Stimulated activated CD4-positive, alpha-beta T cell treated with anti-CD3 and anti-CD28 coated beads, Interleukin-15, amount 100 ng/mL, for 1 hour (primary cell): ENCODE measurements at places on chromosomes 7 and 10.

DNA sequence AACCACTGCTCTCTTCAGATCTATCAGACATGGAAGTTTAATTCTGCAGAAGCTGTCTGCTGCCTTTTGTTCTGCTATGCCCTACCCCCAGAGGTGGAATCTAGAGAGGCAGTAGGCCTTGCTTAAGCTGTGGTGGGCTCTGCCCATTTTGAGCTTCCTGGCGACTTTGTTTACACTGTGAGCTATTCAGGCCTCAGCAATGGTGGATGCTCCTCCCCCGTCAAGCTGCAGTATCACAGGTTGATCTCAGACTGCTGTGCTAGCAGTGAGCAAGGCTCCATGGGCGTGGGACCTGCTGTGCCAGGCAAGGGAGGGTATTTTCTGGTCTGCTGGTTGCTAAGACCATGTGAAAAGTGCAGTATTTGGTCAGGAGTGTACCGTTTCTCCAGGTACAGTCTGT lies 45.1 kb upstream of the CDK14 start:
- no peak for DNase-seq

DNA sequence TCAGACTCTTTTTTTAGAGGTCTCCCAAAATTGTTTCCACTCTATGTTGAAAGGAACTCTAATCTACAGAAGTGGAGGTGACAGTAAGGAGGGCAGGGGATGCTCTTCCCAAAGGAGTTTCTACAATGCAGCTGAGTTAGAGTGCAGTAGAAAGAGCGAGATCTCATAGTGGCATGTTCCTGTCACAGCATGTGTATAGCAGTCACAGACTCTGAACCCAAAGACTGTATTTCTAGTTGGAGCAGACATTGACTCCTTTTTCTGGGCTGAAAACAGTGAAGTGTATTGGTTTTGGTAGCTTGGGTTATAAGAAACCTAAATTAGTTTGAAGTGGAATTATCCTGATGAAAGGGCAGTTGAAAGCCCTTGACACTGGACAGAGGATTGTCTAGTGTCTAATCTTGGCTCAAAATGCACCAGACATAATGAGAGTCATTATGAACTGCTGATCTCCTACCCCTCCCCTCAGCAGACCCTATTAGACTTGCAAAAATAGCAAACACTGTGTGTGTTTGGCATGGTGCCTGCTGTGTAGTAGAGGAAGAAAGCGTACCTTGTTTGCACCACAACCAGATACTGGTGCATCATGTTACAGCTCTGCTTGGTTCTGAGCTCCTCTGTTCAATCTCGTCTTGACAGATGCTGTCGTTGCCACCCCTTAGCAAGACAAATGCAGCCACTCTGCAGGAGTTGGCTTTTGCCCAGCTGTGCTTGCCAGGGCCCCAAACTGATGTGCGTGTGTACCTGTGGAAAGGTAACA lies 336.0 kb downstream of the AUTS2 start:
- DNase-seq = no peak

DNA sequence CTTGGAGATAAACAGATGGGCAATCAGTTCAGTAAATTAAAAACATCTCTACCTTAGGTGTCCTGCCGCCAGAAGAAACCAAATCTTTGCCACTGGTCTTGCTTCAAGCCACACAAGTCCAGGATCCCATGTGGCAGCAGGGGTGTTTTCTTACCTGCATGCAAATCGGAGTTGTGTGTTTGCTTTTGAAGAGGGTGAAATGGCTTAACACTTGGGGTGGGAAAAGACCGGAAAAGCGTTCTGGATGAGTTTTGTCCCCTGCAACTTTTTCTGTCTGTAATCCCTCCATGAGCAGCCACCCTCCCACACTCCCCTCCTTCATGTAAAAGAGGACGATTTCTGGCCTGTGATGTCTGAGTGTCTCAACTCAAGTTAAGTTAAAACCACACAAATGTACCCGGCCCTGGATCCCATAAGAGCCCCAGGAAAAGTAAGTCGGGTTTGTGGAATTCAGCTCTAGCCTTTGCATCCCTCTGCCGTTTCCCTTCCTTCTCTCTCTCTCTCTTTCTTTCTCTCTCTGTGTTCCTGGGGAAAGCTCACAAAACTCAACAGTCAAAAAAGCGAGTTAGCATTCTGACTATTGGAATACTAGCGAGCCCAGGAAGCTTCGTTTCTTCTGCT lies 178.5 kb downstream of the TCF7L2 start:
- no peak for DNase-seq

- DNase-seq = no peak
Measured at GRCh38 chr7:66054063-66054462, 21.6 kb upstream of the ASL start.

GRCh38 chr7:139976055-139976837 lies 86.5 kb downstream of the PARP12 start:
- DNase-seq = no peak

- DNase-seq = no peak
Measured at GRCh38 chr7:38927751-38928150, 18.8 kb upstream of the VPS41 start.

DNA sequence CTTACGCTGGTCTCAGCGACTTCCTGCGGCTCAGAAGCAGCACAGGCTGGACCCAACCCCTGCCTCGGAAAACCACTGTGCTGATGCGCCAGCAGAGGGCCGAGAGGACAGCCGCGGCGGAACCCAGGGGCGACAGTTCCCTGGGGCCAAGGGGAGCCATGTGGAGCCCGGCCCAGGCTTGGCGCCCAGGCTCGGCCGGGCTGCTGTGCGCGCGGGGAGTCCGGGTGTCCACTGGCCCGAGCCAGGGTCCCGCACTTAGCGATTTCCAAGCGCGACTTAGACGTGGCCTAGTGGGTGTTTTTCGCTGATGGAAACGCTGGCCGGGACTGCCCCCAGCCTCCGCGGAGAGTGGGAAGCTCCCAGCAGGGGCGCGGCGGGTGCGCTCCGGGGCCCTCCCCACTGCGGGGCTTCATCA lies 18.6 kb upstream of the ZNF32 start:
- DNase-seq = no peak

DNA sequence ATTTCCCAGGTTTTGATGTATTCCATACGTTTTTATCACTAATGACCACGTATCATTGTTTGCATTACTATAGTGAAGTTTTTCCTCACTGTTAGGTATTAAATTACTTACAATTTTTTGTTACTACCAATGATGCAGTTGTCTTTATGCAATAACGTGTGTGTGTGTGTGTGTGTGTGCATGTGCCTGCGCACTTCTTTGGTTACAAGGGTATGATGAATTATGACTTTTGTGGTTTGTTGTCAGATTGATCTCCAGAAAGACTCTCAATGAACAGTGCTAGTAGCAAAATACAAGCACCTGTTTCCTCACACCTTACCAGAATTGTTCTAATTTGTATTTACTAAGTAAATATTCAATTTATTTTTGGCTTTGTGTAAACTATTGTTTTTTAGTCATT lies 51.5 kb downstream of the MCMBP start:
- no peak for DNase-seq

- no peak for DNase-seq
Measured at GRCh38 chr7:102321351-102322201, 34.7 kb downstream of the SPDYE6 start.

DNA sequence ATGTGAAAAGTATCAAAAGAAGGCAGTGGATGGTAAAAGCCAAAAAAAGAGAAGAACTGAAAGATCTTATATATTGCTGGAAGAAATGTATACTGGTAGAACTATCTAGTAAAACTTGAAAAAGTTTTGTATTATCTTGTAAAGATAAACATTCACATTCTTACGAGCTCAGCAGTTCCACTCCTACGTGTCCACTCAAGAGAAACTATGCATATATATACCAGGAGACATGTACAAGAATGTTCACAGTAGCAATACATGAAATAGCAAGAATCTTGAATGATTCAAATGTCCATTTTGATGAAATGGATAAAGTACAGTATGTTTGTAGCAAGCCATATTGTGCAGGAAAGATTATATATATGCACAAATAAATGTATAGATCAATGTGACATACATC lies 155.0 kb downstream of the RNF133 start:
- no peak for DNase-seq
